ENCODE measurements at places on chromosomes 12 and 14.

GRCh38 chr14:28764257-28765160 lies 2.1 kb upstream of the FOXG1 start:
- DNase-seq: no peak

- DNase-seq: no peak
Observed at GRCh38 chr12:115455268-115455681, 771.3 kb upstream of the TBX3 start.

- no peak for DNase-seq
Observed at GRCh38 chr12:122427403-122427802, 4.9 kb upstream of the CLIP1 start.

GRCh38 chr12:104339663-104340062 lies 36.1 kb downstream of the EID3 start:
- DNase-seq: peak; percentile 49

GRCh38 chr14:45133683-45134050 lies 614 bp downstream of the FKBP3 start:
- peak; percentile 13 for DNase-seq

DNA sequence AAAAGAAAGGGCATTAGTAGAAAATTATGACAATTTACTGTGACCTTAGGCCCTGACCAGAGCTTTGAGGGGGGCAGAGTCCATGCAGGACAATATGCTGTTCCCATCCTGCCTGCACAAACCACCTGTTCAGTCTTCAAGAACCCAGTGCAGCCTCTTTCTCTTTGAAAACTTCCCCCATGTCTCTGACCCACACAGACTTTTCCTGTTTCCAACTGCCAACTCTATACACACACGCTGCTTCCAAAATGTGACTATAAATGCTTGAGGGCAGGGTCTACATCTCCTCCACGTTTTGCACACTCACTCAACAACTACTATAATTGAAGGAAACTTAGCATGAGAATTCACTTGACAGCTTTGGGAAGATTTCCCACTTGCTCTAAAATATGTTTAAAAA lies 36.6 kb upstream of the SYCP3 start:
- no peak for DNase-seq

DNA sequence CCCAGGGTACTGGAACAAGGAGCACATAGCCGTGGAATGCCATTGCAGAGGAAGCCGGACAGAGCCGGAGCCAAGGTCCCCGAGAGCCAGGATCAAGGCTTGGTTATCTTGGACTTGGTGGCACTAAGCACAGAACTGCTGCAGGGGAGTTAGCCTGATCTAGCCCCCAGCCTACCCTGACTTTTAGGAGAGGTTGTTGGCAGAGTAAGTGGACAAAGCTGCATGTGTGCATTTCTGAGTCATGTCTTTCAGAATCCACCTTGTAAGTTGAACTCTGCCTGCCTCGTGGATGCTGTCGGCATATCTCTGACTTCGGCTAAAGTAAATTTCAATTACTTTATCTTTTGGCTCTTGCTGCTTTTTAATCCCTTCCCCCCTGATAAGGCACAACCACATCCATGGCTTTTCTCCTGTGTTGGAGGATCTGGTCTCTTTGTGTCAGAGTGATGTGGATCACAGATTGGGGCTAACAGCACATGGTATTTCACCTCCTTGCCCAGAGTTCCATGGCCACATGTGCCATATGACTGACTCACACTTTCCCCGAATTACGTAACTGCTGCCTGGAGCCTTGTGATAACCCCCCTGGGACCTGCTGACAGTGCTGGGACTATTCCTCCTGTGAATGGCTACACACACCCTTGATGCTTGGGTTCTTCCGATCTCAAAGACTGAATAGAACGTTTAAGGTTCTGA lies 240.3 kb downstream of the EMP1 start:
- DNase-seq: peak; percentile 65

GRCh38 chr14:28001002-28001401 lies 765.6 kb upstream of the FOXG1 start:
- DNase-seq: no peak

DNA sequence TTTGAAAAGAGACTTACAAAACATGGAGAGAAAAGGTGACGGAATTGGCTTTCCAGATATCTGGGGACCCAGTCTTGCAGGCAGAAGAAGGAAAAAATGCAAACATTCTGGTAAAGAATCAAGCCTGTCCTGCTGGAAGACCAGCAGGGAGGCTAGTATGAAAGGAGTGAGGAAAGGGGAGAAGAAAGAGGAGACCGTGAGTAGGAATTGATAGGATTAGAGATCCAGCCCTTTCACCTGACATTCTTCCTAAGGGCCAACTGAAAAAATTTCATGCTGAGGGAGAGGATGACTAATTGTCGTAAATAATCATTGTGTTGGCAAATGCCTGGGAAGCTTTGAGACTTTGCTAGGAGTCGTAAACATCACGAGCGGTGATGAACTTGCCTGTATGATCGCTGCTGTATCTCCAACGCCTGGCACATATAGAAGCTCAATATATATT lies 12.1 kb downstream of the BHLHE41 start:
- DNase-seq: no peak

- peak; percentile 91 for DNase-seq
Observed at GRCh38 chr12:96258104-96258961, 64.2 kb downstream of the ELK3 start.

GRCh38 chr12:53160673-53161072 lies 19.8 kb upstream of the ZNF740 start:
- no peak for DNase-seq

DNA sequence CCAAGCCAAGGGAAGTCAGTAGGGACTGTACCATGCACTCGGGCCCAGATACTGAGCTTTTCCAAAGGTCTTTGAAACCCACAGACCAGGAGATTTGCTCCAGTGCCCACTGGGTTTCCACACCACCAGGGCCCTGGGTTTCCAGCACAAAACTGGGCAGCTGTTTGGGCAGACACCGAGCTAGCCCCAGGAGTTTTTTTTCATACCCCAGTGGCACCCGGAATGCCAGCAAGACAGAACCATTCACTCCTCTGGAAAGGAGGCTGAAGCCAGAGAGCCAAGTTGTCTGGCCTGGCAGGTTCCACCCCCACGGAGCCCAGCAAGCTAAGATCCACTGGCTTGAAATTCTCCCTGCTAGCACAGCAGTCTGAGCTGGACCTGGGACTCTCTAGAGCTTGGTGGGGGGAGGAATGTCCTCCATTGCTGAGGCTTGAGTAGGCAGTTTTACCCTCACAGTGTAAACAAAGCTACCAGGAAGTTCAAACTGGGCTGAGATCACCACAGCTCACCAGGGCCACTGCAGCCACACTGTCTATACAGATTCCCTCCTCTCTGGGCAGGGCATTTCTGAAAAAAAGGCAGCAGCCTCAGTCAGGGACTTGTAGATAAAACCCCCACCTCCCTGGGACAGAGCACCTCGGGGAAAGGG lies 793.7 kb downstream of the RPS29 start:
- DNase-seq: no peak

DNA sequence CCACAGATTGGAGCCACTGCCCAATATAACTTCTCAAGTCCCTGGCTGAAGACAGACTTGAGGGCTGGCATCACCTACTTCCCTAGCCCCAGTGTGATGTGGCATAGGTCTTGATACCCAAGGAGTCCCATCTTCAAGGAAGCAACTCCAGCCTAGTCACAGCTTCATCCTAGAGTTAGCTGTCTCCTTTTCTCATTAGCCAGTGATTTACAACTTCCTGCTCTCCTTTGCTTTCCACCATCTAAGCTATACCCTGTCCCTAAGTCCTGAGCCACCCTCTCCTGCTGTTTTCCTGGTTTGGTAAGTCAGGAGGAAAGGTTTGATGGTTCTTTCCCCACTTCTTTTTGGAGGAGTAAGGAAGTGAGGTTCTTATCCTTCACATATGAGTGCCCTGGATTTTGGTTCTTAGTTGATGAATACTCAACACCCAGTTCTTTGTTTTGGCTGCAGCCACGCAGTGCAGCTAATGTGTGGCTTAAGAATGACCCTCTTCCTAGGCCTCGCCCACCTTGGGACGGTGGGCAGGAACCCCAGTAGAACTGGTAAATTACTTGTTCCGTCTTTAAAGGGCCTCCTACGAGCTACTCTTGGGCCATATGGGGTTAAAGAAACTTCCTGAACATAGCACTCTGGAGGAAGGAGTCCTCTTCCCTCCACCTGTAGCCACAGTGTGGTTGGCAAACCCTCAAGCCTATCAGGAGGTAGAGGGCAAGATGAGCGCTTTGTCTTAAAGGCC lies 3.9 kb upstream of the GPX2 start:
- DNase-seq: no peak

DNA sequence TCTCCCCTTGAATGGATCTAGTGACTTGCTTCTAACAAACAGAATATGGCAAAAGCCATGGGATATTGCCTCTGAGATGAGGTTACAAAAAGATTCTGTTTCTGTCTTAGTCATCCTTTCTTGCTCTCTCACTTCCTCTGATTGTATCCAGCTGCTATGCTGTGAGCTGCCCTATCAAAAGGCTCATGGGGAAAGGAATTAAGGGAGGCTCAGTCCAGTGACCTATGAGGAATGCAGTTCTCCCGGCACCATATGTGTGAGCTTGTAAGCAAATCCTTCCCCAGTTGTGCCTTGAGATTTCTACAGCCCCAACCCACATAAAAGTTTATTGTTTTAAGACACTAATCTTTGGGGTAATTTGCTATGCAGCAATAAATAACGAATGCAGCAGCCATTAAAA lies 183.1 kb downstream of the KLHL28 start:
- DNase-seq: peak; percentile 83

DNA sequence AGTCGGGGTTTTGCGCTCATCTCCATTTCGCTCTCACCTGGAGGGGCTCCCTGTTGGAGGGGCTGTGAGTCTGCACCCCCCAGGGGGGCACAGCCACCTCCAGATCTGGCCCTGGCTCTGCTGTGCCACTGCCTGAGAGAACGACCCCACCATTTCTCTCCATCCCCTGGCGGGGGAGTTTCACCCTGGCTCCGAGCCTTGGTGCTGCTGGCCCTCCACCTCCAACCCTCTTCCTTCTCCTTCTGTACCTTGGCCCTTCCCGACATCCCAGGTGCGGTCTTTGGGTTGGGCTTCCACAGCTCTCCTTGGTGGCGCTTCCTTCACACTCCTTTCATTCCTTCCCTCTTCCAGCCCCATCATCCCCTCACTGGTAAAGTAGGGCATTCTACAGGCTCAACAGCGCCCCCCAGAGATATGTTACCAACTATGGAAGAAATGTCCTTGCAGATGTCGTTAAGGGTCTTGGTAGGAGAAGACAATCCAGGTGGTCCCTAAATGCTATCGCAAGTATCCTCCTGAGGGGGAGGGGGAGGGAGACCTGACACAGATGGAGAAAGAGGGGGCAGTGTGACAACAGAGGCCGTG lies 16.3 kb downstream of the SERPINA1 start:
- DNase-seq: no peak

DNA sequence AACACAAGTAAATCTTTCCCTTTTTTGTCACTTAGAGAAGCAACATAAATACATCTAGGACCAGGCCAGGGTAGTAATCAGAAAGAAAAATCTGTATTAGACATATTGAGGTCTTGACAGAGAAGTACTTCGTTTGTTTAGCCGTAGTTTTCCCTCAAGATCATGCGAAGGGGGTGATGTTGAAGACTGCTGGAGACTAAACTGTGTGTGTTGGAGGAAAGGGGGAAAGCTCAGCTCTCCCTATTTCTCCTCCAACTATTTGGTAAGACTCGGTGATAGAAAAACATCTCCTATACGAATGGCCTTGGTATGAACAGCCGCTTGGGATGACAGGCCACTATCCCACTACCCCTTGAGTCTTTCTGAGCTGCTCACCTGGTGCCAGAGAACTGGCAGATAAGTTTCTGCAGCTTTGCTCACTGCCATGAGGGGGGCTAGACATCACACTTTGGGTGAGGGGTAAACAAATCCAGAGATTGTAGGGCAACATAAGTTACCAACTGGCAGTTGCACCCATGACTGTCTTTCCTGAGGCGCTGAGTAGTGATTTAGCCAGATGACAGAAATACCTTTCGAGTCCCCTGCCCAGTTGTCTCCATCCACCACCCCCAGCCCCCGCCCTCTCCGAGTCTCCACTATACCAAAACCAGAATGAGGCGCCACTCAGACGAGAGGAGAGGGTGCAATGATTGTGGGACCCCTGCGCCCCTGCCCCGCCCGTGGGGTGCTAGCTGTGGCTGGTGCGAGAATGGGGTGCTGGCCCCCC lies 685 bp downstream of the VAMP1 start:
- DNase-seq: no peak

- peak; percentile 40 for DNase-seq
Observed at GRCh38 chr12:70571705-70572268, 65.4 kb downstream of the PTPRB start.

DNA sequence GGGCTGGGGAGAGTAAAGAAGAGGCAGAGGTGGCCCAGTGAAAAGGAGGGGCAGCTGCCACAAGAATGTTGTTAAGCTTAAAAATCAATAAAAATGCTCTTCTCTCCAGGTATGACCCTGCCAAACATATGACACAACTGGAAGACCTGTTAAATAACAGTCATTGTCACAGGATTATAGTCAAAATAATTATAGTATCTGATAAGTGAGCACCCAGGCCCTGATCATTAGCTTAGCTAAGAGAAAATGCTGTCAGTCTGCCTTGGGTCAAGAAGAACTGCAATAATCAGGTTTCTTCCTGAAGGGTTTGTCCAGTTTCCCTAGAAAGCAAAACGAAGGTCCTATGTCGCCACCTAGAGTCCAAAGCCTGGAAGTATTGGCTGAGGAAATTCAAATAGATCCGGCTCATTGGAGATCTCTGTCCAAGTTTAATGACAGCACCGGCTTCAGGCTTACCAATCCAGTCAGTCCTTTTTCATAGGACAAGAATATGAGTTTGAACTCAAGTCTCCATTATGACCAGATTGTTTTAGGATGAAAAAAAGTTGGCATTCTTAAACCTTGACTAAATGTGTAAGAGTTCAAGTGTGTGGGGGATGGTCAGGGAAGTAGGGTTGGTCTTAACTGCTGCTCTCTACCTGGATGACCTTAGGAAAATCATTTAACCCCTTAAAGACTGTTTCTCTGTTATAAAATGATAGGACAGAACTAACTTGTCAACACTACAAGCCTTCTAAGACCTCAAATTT lies 22.5 kb upstream of the NKX2-8 start:
- DNase-seq: peak; percentile 79

DNA sequence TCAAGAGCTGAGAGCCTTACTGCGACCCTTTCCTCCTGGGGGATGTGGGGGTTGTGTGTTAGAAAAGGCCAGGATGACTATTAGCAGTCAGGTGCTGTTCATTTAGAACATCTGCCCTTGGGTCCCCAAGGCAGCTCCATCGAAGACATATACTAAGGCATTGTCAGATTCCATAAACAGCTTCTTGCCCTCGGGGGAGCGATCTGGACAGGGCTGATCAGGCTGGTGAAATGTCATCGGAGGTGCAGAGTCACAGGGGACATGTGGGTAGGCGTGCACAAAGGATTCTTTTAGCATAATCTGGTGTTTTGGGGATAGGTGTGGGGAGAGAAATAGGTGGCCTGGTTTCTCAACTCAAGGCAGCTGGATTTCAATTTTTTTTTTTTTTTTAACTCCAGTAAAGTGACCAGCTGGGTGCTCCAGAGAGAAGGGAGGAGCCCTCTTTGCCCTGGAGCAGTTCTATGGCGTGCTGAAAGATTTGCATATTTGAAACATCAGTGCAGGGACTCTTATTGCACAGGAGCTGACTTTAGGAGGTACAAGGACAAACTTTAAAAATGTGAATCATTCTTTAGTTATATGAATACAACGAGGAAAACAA lies 160.1 kb downstream of the SUDS3 start:
- no peak for DNase-seq

- DNase-seq: no peak
Observed at GRCh38 chr14:21514341-21514740, 3.2 kb upstream of the METTL3 start.

Data from fibroblast of the aortic adventitia (primary cell).